ENCODE measurements at places on chromosomes 2 and 18.
A peak's percentile ranks its signal among the peaks of the same experiment; 100 is the strongest.

- peak; percentile 47 for DNase-seq
Observed at GRCh38 chr2:208407667-208408066, 1.1 kb downstream of the PTH2R start.

- peak; percentile 92 for DNase-seq
Observed at GRCh38 chr2:186349508-186349907, 136.6 kb upstream of the ZC3H15 start.

DNA sequence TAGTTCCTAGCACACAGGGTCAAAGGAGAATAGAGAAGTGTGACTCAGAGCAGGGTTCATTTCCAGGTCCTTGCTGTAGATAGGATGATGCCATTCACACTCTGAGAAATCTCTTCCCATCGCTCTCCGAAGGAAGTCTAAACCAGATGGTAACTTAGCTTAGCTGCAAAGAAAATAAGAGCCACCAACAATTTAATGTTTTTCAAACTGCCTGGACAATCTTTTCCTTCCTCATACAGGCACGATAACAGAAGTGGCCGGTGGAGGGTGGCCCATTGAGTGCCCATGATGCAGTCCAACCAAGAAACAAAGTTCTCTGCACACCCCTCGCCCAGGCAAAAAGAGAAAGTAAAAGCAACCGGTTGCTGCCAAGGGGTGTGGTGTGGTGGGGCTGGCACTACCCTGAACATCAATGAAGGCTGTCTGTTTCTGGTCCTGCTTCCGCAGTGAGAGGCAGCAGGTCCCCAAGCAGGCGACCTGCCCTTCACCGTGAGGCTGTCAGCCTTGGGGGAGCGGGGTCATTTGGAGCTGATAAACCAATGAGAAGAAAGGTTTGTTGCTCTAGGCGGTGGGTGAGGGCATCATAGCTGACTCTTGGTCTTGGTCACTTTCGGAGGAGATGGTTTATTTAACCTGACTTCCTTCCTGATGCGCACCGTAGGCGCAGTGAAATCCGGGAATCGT is 105.6 kb upstream of the CD302 start:
- no peak for DNase-seq

- DNase-seq, result no peak
Observed at GRCh38 chr18:32771871-32772580, 797 bp downstream of the KLHL14 start.

GRCh38 chr2:226903179-226903578 is 67.3 kb downstream of the RHBDD1 start:
- DNase-seq, result peak; percentile 92

GRCh38 chr2:215027779-215028178 is 110.6 kb downstream of the ABCA12 start:
- DNase-seq, result no peak

GRCh38 chr18:43866696-43867095 is 589.4 kb upstream of the SYT4 start:
- no peak for DNase-seq

DNA sequence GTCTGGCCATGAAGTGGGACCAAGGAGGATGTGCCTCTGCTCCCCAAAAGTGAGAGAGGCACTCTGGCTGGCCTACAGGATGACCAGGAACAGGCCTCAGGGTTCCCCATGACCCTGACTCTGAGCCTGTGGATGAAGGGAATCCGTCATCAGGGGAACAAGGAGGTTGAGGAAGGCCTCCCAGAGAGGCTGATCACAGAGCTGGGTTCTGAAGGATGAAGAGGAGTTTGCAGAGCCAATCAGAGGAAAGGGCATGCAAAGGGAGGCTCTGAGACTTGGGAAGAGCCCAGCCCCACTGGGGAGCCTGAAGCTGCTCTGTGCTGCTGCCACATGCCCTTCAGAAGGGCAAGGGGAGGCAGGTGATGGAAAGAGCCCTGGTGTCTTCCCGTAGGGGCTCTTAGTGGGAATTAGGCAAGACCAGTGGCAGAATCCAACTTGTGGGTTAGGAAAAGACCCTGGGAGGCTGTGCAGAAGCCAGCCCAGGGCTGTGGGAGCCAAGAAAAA is 141.3 kb upstream of the ID2 start:
- no peak for DNase-seq

DNA sequence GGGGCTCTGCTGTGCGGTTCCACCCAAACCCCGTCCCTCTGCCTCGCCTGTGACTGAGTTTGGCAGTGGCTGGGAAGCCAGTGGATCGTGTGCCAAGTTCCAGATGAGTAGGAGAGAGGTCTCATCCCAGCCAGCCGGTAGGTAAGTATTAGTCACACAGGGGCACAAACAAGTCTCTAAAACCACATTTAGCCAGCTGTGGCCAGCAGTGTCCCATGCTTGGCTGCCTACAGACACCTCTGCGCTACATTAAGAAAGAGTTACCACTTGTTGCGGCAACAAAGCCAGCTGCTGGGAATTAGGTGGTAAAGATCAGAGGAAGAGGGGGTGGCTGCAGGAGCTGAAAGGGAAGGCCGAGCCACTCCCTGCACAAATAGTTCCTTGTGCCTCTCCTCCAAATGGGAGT is 81.2 kb downstream of the GATA6 start:
- peak; percentile 76 for DNase-seq

DNA sequence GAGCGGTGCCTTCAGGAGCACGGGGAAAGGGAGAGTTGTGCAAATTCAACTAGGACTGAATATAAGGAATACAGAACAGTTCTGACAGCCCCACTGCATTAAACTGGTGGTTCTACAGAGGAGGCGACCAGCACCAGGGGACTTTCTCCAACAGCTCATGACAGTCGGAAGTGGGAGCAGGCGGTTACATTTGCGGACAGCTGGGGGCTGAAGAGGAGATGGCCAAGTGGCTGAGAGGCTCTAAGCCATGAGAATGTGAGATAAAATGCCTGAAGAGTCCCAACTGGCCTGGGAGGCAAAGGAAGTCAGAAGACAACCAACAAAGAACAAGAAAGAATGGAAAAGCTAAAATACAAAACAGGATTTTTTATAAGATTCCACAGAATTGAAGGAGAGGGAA is 141.3 kb downstream of the L3MBTL4 start:
- DNase-seq, result no peak

- DNase-seq, result peak; percentile 62
Observed at GRCh38 chr2:131034122-131035051, 58.9 kb downstream of the FAM168B start.

DNA sequence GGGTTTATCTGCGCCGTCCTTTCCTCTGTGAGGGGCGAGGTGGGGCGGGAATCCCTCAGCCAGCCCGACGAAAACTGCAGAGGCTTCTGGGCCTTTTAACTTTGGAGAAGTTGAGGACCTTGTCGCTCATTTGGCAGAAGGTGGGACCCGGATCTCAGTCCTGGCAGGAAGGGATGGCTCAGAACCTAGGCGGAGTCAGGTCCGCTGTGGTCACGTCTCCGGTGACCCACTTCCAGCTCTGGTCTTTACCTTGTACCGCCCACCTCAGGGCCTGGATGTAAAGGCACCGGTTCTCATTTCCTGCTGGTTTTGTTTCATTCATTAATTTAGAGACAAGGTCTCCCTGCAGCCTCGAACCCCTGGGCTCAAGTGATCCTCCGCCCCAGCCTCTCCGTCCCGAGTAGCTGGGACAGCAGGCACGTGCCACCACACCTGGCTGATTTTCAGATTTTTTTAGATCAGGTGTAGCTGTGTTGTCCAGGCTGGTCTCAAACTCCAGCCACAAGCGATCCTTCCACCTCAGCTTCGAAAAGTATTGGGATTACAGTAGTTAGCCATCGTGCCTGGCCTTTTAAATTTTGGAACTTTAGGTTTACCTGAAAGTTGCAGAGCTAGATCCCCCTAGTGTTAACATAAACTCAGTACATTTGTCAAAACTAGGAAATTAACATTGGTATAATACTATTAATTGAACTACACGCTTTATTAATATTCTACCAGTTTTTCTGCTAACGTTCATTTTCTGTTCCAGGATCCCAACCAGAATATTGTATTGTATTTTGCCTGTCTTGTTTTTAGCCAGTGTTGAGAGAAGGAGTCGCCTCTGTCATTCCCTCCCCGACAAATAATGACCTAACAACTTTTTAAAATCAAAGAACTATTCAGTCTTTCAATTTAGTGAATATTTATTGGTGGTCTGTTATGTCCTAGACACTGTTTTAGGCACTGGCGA is 852 bp downstream of the POLI start:
- peak; percentile 64 for DNase-seq

DNA sequence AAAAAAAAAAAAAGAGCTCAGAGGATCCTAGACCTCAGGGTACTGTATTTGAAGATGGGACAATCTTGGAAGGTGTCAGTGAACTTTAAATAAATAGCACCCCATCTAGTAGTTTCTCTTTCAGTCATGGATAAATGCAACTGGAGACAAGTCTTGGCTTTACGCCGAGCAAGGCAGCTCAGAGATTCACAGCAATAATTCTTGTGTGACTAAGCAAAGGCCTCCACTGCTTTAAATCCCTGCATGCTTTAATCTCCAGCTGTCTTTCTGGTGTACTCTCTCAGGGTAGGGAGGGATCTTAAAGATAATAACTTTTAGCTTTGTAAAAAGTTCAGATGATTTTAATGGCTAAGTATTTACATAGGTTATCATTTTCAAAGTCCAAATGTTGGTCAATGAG is 36.3 kb downstream of the NRXN1 start:
- peak; percentile 3 for DNase-seq

DNA sequence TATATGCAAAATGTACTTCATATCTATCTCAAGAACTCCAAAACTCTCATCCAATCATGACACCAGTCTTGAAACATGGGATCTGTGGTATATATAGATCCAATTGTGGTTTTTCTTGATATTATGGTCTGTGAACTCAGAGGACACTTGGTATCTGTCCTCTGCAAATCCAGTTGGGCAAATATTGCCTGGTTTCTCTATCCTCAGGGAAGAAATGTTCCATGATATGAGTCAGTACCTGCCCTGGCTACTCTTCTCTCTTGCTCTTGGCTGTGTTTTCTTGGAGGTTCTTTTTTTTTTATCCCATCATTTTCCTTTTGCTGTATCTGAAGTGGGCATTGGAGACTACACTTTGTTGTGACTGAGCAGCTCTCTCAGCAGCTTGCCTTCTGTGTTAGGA is 10.9 kb downstream of the NBEAL1 start:
- peak; percentile 44 for DNase-seq

DNA sequence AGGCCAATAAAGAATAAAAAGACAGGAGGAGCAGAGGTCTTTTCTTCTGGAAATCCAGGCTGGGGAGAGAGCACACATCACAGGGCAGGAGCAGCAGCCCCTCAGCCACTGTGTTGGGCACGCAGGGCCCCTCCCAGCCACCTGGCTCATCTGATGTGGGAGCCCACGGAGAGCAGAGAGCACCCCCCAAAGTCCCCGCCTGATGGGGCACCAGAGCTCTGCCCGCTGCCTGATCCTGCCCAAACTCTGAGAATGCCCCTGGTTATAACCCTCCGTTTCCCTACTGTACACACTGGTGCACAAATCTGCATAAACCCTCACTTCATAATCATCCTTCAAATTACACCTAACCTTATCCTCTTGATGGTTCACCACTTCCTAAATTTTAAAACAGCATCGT is 111.3 kb downstream of the HDAC4 start:
- DNase-seq, result no peak

DNA sequence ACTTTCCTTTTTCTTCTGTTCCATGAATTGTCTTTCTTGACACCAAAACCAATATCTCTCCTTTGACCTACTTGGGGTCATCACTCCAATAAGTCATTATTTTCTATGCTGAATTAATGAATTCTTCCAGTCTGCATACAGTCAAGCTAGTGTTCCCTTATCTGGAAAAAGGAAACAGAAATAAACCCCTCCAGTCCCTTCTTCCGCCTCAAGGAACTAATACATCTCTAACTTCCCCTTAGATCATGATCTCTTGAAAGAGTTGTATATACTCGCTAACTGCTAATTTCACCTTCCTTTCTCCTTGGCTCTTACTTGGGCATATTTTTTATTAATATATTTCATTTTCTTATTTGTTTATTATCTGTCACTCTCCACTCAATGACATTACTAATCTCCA is 7.3 kb upstream of the ARHGAP15 start:
- no peak for DNase-seq

- no peak for DNase-seq
Observed at GRCh38 chr2:440403-440740, 152.5 kb upstream of the ALKAL2 start.

DNA sequence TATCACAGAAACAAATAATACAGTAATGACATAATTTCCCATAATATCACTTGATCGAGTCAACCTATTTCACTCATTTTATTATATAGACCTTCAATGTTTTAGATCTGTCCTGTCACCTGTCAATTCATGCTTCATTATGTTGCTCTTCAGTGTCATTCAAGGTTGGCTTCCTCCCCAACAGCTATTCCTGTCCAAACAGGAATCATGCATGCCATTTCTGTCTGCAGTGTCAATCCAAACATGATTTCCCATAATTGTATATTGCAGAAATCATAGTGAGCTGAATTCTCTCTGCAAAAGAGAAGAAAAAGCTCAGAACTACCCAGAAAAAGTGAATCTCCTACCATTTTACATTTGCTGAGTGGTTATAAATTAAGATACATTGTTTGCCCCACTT is 628.6 kb downstream of the NR4A2 start:
- peak; percentile 4 for DNase-seq

DNA sequence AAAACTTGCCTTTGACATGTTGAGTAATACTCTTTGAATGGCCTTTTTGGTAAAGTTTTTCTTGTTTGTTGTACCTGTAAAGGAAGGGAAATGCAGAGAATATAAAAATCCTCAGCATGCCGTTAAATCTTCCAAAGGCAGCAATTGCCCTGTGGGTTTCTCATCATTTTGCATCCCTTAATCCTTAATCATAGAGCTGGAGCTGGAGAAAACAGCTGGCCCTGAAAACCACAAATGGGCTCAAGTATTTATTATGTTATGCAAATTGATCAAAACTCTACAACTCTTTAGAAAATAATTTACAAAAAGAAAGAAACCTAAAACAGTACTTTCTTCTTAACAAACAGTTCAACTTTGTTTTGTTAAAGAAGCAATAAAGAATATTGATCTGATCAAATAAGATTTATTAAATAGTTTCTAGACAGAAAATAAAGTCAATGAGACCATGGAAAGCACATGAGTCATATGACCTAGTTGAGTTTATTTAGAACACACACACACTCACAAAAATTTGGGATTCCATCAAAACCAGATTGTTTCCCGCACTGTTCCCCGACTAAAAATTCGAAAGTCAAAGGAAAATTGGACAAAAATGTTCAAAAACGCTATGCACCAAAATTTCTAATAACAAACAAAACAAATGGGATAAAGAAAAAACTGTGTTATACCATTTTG is 309.0 kb downstream of the GULP1 start:
- DNase-seq, result no peak

DNA sequence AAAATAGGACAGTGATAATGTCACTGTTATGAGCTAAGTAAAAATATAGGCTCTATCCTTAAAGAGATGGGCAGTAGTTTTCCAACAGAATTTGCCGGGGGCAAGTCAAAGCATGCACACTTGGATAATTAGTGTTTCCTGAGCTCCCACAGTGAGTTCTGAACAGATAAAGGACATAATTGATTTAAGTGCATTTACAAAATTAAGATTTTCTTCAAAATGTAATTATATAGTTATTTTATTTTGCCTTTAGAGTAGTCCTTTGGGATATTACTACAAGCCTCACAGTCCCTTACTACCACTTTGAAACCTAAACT is 107.6 kb downstream of the RAPGEF4 start:
- DNase-seq, result no peak

GRCh38 chr2:240292619-240293525 is 142.6 kb upstream of the GPC1 start:
- DNase-seq, result no peak

GRCh38 chr2:55804535-55804934 is 110.9 kb upstream of the PNPT1 start:
- no peak for DNase-seq

All from epithelial cell of esophagus (primary cell).